Stimulated activated CD8-positive, alpha-beta memory T cell treated with anti-CD3 and anti-CD28 coated beads, Interleukin-2, amount 100 ng/mL, for 1 hour (primary cell): ENCODE measurements at places on chromosomes 7 and 10.

DNA sequence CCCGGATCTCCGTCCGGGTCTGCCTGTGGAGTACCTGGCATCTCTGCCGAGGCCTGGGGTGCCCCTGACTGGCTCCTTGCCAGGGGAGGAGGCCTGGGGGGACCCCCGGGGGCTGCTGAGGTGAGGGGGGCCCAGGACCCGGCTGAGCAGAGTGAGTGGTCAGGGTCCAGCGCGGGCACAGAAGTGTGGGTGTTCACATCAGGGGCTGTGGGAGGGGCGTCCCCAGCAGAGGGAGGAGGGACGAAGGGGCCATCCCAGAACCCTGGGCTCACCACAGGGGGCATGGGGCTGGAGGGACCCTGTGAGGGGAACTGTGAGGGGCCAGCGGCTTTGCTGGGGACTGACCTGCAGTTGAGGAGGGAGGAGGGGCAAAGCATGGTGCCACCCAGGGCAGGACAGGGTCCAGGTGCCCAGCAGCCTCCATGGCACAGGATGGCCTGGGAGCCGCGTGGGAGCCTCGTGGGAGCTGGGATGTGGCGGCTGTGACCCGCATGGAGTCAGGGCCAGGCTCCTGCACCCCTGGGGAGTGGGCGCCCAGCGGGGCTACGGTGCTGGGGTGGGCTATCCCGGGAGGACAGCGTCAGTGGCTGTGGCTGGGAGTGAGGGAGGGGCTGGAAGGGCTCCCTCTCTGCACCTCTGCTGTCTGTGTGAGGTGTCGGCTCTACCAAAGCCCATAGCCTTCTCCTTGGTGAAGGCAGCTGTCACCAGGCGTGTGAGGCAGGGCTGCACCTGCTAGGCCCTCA, 91.2 kb downstream of the DNAJB6 start:
- DNase-seq = no peak

- DNase-seq = no peak
These were observed 28.4 kb upstream of the OPALIN start for GRCh38 chr10:96387161-96387560.

DNA sequence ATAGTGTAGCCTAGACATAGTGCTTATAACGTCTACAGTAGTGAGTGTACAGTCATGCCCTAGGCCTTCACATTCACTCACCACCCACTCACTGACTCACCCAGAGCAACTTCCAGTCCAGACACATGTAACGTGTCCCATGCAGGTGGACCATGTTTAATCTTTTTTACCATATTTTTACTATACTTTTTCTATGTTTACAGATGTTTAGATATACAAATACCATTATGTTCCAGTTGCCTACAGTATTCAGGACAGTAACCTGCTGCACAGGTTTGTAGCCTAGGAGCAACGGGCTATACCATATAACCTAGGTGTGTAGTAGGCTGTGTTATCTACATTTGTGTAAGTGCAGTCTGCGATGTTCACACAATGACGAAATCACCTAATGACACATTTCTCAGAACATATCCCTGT, 11.0 kb downstream of the MPP7 start:
- no peak for DNase-seq

DNA sequence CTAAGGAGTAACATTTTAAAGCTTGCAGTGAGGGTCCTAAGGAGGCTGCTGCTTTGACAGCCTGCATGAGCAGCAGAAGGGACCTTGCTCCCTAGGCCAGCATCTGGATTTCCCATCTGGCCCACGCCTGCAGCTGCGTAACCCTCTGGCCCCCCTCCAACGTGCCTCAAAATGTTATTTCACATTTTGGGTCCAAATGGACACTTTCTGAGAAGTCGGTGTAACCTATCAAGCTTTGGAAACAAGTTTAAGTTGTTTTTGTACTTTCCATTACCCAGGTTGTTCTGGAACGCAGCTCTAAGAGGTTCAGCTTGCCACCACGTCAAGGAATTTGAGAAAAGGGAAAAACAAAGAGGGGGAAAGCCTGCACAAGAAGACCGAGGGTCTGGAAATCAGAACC, 338.3 kb downstream of the KCNMA1 start:
- no peak for DNase-seq

DNA sequence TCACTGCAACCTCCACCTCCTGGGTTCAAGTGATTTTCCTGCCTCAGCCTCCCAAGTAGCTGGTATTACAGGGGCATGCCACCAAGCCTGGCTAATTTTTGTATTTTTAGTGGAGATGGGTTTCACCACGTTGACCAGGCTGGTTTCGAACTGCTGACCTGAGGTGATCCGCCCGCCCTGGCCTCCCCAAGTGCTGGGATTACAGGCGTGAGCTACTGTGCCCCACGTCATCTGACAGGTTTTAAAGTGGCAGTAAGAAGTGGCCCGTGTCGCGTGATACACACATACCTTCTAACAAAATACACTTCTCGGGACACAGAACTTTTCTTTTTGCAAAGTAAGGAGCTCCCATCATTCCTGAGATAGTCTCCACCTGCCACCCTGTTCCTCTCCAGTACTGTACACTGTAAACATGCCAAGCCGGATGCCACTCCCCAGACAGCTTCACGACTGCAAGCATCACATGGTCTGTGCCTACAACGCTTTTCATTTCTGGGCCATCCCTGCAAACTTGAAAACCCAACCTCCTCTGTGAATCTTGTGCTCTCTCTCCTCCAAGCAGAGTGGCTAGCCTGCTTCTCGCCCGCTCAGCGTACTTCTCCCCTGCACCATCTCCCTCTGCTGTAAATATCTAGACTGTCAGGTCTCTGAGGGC, 256.3 kb upstream of the KLF14 start:
- DNase-seq = no peak

- no peak for DNase-seq
These were observed 201.5 kb downstream of the PRPF18 start for GRCh38 chr10:13788320-13788600.

DNA sequence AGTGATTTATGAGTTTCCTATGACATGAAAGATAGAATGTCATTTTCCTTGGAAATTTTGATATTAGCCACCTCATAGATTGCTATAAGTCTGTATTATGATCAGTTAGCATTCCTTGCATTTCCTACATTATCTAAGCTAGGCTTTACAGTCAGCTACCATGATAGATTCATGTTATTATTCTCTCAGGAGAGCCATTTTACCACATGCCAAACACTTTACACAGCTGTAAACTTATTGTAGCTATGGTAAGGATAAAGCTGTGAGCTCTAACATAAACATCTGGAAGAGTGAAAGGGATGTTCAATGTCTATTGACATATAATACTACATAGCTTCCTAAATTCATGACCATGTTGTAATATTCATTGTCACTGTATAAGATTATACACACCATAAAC, 608.0 kb downstream of the PHTF2 start:
- no peak for DNase-seq

GRCh38 chr7:99020413-99020715, 123.5 kb downstream of the SMURF1 start:
- no peak for DNase-seq

- no peak for DNase-seq
These were observed 226.1 kb downstream of the XPNPEP1 start for GRCh38 chr10:109696981-109697775.

DNA sequence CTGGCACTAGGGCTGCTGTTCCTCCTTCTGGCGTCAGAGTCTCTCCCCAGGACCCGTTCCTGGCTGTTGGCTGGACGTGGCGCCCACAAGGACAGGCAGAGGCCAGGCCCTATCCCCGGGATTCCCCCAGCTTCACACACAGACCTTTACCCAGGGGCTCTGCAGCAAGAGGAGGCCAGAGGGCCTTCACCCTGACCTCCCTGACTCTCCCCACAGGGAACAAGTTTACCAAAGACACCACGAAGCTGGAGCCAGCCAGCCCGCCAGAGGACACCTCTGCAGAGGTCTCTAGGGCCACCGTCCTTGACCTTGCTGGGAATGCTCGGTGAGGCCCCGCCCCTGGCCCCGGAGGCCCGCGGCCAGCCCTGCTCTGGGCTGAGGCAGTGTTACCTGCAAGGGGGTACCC, 82.2 kb downstream of the GTF2IRD1 start:
- no peak for DNase-seq

GRCh38 chr10:3169271-3169670, 3.3 kb downstream of the PITRM1 start:
- DNase-seq = no peak

- DNase-seq = no peak
These were observed 15.9 kb upstream of the C10orf53 start for GRCh38 chr10:49663596-49663995.

DNA sequence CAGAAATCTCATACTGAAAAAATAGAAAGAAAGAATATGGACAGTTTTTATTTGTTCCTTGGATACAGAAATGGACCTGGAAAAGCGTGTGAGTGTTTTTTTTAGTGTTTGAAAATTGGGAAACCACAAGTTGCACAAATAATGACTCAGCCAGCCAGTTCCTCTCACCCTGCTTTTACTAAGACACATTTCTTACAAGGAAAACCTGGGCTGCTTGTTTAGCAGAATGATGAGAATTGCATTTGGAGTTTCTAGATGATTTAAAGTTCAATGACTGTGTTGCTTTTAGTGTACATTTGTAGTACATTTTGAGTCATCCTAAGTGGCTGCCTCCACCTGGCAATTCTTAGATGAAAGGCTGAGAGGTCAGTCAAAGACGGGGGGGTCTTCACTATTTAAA, 218.7 kb downstream of the ABCA13 start:
- DNase-seq = no peak

DNA sequence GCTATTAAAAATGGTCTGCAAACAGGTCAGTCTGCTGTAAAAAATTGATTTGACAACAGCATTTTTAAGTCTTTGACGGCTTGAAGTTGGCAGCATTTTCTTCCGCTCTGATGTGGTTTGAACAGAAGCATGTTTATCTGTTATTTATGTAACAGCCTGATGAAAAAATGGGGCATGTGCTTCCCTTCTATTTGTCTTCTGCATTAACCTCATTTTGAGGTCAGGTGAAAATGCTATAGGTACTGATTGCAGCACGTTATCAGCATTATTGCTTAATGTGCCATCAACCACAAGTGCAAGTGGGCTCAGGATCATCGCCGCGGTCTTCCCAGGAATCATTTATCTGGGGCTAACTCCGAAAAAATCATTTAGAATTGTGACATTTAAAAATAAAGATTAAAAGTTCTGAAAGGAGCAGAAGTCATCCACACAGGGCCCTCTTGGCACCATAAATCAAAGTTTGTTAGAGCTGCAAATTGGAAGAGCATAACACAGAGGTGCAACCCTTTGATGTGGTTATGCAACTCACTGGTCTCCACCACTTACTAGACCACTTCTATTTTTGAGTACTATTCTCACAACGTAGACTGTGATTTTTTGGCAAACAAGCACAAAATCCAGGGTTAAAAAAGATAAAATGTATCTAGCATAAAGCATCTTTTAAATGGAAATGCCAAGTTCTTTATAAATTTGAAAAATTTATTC, 307.7 kb downstream of the MDFIC start:
- no peak for DNase-seq

GRCh38 chr7:112214883-112215282, 8.4 kb downstream of the ZNF277 start:
- DNase-seq = no peak

DNA sequence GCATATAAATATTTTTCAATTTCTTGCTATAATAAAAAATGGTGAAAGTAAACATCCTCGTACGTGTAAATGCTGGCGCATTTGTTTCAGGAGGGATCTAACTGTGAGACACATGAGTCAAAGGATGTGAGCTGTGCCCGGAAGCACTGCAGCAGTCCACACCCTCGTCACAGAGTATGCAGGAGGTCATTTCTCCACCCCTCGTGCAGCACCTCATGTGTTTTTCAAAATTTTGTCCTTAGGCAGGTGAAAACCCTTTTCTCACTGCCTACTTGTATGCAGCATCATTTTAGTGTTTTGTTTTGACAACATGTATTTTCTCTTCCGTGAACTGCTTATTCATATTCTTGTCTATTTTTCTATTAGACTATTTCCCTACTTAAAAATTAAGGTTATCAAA, 162.7 kb downstream of the AVL9 start:
- no peak for DNase-seq

GRCh38 chr7:128385988-128386925, 23.5 kb downstream of the IMPDH1 start:
- DNase-seq = no peak

DNA sequence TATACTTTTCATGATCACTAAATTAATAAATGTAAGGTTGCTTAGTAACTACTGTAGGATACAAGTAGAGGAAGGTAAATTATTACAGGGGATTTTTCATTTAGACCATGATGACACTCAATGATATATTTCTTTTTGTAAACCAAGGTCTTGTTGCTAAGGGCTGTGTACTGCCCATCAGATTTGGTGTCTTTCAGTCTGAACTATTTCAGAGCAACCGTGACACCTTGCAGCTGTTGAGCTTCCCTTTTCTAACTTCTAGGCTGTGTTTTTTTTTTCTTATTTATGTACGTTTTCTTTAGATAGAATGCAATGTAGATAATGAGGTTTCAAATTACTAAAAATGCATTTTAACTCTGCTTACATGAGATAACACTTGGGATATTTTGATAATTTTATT, 292.0 kb upstream of the MBL2 start:
- no peak for DNase-seq

GRCh38 chr7:155145477-155146255, 75.5 kb downstream of the HTR5A start:
- no peak for DNase-seq

- no peak for DNase-seq
These were observed 563.2 kb downstream of the GALNT17 start for GRCh38 chr7:71695186-71695585.

DNA sequence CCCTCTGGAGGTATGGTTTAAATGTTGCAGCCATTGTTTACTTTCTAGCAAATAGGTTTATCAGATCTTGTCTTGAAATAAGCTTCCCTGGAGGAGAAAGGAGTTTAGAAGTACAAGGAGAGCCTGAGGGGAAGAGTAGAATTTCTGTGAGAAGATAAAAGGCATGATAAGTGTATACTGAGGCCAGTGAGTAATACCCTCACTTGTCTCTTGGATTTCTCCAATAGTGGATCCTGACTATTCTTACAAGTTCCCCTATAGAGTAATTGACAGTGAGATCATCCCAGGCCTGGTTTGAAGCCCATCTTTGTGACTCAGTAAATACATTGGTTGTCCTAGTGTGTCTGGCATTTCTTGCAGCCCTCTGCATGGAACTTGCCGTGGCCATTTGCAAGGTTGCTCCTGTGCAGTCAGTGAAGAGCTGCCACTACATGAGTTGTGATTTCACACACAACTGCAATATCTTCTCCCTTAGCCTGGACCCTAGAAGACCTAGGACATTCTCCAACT, 41.6 kb downstream of the CHN2 start:
- DNase-seq = no peak

- DNase-seq = no peak
These were observed 19.6 kb downstream of the SEMA3E start for GRCh38 chr7:83629117-83629880.

- DNase-seq = no peak
These were observed 454.6 kb upstream of the SORCS1 start for GRCh38 chr10:107619139-107619538.

- DNase-seq = no peak
These were observed 29.8 kb downstream of the TES start for GRCh38 chr7:116240024-116240668.

DNA sequence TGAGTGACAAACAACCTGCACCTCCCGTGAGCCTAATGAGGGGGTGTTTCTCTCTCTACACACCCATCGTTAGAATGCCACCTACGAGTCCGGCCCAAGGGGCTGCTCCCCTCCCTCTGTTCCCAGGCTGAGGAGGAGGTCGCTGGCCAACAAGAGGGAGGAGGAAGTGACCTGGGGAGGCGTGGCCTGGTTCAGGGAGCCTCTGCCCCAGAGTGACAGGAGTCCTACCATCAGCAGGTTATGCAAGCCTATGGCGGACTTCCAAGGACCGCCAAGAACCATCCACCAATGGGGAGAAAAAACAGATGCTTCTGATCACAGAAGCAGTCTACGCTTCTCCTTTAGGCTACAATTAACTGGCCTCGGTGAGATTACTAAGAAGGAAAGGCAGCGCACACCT, 12.3 kb upstream of the EGFR start:
- no peak for DNase-seq
